ENCODE measurements at places on chromosomes 5 and 9.

- DNase-seq, result no peak
Measured at GRCh38 chr9:128625391-128626146, 31.1 kb downstream of the DYNC2I2 start.

DNA sequence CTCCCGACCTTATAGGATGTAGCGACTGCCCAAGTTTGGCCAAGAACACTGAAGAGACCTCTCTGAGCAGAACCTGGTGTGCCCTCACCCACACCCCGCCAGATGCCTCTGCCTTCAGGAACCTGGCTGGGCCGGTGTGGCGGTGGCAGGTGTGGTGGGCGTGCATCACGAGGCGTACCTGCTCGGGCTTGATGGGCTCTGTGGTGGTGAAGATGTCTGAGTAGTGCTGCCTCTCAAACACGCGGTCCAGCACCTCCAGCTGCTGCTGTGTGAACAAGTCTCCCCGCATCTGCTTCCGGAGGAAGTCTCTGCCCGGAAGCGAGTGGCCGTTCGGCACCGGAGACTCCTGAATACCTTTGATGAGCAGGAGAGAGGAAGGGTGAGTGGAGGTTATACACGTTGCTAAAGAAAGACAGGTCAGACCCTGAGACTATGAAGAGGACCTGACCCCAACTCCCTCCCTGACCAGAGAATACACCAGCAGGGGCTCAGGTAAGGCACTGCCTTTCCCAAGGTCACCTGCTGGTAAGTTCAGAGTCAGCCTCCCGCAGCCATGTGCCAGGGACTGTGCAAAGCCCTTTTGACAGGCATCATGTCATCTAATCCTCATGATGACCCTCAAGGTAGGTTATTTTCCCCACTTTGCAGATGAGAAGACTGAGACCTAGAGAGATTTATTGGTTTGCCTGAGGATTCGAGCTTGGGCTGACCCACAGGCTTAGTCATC is 67.5 kb downstream of the PAX5 start:
- DNase-seq, result no peak

- DNase-seq, result no peak
Measured at GRCh38 chr5:79853028-79853427, 138.0 kb downstream of the MTX3 start.

- DNase-seq, result no peak
Measured at GRCh38 chr9:130259044-130259443, 6.5 kb upstream of the HMCN2 start.

DNA sequence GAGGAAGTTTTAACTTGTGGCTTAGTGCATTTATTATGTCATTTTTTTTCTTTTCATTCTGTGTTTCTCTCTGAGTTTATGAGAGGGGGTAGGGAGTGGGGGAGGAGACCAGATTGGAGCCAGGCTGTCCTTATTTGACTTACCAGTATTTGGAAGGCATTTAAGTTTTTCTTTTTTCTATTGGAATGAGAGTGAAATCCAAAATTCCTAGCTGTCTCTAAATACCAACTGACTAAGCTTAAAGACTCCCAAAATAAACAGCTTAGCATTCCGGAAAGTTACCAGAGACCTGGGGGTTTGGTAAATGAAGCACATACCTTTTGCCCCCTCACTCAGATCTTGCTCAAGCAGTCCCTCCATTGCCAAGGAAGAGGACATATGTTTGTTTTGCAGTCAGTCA is 581.9 kb upstream of the BRINP1 start:
- no peak for DNase-seq

- no peak for DNase-seq
Measured at GRCh38 chr5:127343866-127344265, 53.3 kb downstream of the MEGF10 start.

DNA sequence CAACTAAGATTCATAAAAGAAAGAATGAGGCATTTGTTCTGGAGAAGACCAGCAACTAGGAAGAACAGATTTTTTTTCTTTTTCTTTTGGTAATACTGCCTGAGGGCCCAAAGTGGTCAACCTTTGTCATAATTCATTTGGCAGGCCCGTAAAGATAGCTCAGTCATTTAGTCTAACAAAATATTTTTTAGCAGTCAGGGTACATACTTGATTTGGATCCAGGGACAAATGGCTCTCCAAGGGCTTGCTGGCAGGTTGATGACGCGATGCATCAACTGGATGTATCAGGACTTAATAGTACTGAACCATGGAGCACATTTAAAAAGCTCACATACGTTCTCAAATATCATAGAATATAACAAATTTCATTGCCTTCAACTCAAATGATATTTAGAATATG is 203.4 kb upstream of the ZNF608 start:
- DNase-seq, result no peak

DNA sequence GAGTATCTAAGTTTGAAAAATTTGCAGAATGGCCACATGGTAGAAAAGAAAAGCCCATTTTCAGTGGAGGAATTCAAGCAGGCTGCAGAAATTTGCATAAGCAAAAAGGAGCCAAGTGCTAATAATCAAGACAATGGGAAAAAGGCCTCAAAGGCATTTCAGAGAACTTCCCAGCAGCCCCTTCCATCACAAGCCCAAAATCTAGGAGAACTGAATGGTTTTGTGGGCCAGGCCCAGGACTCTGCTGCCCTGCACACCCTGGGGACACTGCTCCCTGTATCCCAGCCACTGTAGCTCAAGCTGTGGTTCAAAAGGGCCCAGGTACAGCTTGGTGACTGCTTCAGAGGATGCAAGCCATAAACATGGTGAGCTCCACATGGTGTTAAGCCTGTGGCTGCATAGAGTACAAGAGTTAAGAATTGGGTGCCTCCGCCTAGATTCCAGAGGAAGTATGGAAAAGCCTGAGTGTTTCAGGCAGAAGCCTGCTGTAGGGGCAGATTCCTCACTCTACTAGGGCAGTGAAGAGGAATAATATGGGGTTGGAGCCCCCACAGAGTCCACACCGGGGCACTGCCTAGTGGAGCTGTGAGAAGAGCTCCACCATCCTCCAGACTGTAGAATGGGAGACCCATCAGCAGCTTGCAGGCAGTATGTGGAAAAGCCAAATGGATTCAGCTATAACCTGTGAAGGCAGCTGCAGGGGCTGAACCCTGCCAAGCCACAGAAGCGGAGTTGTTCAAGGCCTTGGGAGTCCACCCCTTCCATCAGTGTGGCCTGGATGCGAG is 720.7 kb upstream of the CTNND2 start:
- no peak for DNase-seq

GRCh38 chr9:112069318-112070169 is 105.6 kb downstream of the SUSD1 start:
- no peak for DNase-seq

DNA sequence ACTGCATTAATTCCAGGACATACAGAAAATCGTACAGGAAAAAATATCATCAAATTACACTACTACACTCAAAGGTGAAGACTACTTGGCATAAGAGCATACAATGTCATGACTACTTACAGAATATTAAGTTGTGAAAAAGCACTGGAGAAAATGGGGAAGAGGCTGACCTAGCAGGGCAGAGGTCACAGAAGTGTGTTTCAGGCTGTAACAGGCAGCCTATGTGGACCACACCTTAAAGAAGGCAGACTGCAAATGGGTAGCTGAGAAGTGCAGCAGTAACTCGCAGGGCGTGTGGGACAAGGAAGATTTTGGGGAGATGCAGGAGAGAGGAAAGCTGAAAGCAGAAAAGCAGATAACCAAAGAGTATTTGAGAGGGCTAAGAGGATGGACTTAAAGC is 167.0 kb upstream of the PIK3R1 start:
- DNase-seq, result no peak

DNA sequence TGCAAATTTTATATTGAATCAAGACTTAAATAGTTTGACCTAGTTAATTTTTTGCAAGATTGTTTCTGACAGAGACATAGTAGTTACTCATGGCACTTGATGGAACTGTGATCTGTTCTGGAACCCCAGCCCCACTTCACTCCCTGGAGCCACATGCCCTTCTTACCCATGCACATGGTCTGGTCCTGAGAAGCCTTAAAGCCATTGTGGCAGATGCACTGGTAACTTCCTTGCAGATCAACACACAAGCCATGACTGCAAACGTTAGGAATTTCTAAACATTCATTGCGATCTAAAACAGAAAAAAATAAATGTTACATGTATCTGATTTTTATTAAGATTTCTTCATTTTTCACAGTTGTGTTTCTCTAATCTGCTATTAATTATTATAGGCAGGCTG is 221.2 kb downstream of the SLC12A2 start:
- DNase-seq, result no peak

- DNase-seq, result no peak
Measured at GRCh38 chr5:76718381-76718832, 2.5 kb downstream of the F2R start.

DNA sequence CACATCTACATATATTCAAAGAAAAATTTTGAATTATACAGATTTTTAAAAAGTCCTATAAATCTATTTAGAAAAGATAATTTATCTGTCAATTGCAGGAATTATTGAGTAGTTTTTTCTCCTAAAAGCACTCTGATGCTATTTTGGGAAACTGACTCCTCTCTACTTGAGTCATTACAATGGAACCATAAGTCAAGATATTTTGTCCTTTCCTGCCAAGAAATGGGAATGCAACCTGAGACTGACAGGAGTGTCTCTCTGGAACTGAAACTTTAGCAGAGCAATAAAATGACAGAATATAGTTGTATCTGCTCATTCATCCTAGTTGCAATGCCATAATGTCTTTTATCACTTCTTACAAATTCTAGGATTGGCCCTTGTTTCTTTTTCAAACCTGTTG is 48.6 kb downstream of the CARTPT start:
- no peak for DNase-seq

- DNase-seq, result no peak
Measured at GRCh38 chr5:154309805-154310204, 119.3 kb downstream of the GALNT10 start.

Data from stimulated activated CD8-positive, alpha-beta memory T cell treated with anti-CD3 and anti-CD28 coated beads, Interleukin-4, amount 100 ng/mL, for 1 hour (primary cell).